ENCODE measurements at places on chromosomes 11 and 22.

DNA sequence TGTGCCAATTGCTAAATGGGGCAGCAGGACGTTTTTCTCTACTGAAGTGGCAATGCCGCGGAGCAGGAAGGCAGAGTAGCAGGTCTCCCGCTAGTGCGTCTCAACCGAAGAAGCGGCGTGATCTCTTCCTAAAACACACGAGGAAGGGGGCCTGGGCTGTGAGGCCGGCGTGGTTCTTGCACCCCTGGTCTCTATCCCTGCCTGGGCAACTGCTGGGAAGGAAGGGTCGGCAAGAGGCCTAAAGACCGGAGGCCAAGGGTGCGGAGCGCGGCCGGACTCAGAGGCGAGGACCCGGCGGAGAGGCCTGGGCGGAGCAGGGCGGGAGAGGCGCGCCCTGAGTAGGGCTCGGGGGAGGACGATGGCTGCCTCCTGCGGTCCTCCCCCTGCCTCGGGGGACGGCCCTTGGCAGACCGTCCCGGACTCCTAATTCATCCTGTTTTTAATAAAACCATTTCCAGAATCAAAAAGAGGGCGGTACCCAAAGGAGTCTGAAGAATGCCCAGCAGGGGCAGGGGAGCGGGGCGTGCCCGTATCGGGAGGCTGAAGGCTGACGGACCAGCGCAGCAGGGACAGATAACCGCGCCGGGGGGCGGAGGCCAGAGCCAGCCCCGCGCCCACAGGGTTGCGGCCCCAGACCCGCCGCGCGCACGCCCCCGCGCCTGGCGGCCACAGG lies 572 bp upstream of the APLP2 start:
- H3K36me3 ChIP-seq: peaks cover 2% of the 10 kb centered on the region
- DNase-seq: no peak
- H3K4me1 ChIP-seq: peaks cover 38% of the 10 kb centered on the region
- H3K4me3 ChIP-seq: peak overlapping the region; percentile 92

DNA sequence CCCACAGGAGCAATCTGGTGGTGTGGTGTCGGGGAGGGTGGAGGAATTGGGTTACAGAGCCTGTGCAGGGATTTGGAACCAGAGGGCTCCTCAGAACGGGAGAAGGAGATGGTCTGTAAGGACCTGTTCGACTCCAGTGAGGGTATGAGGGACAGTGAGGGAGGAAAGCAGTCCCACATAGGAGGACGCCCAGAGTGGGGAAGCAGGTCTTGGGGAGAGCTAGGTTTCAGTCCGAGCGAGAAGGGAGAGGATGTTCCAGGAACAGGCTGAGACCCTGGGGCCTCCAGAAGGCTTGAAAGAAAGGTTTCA lies 32.0 kb upstream of the GNAZ start:
- peaks cover 53% of the 10 kb centered on the region for H3K4me1 ChIP-seq
- H3K4me3 ChIP-seq: no peak overlapping the region
- no peaks in the 10 kb centered on the region for H3K36me3 ChIP-seq

- peaks cover 6% of the 10 kb centered on the region for H3K27me3 ChIP-seq
- no peak overlapping the region for H3K27ac ChIP-seq
- H3K4me1 ChIP-seq: peaks cover 52% of the 10 kb centered on the region
- peak overlapping the region; percentile 71 for H3K4me3 ChIP-seq
- peaks cover under 1% of the 10 kb centered on the region for H3K36me3 ChIP-seq
Observed at GRCh38 chr11:830295-831117, 2.2 kb upstream of the CD151 start.

DNA sequence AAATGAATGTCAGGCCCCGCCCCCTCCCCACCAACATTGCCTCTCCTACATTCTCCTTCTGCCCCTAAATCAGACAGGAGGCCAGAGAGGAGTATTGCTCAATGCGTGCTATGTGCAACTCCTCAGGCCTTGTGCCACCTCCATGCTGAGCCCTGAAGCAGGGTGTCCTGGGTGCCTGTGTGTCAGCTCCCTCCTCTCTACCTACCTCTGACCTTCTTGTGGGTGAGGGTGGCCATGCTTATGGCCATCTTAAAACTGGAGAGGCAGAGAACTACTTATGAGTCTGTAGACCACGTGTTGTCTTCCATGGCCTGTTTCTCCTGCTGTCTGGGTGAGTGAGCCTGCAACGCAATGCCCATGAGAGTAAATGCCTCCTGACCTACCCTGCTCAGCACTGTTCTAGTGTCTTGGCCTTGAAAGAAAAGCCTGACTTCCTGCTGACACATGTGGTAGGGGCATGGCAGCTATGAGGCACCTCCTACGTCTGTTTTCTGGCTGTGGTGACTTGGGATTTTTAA lies 10.5 kb downstream of the MCAM start:
- no peak overlapping the region for H3K4me3 ChIP-seq
- H3K27me3 ChIP-seq: no peaks in the 10 kb centered on the region
- H3K4me1 ChIP-seq: no peaks in the 10 kb centered on the region
- H3K27ac ChIP-seq: no peak overlapping the region
- no peak for DNase-seq
- H3K36me3 ChIP-seq: peaks cover 47% of the 10 kb centered on the region

- H3K4me1 ChIP-seq: peaks cover 39% of the 10 kb centered on the region
- no peak for DNase-seq
- no peaks in the 10 kb centered on the region for H3K27me3 ChIP-seq
- peaks cover 30% of the 10 kb centered on the region for H3K36me3 ChIP-seq
Observed at GRCh38 chr11:74004759-74005615, 3.9 kb downstream of the UCP3 start.

DNA sequence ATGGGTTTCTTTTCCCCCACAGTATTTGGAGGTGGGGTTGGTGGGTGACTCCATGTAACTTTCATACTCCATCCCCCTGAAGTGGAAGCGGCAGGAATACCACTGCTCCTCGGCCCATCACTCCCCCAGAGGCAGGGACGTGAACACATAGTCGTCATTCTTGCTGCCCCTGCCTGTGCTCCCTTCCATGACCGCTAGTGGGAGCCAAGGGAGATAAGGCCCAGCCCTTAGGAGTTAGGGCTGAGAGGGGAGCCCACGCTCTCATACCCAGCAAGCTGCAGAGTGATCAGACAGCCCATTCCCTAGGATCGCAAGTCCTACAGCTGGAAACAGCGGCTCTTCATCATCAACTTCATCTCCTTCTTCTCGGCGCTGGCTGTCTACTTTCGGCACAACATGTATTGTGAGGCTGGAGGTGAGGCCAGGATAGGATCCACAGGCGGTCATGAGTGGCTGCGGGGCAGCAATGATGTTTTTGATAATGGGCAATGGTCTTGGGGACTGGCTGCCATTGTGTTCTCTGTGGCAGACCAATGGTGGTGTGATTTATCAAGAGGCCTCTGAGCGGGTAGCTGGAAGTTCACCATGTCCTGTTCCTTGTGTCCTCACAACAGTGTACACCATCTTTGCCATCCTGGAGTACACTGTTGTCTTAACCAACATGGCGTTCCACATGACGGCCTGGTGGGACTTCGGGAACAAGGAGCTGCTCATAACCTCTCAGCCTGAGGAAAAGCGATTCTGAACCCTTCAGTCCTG lies 15.9 kb downstream of the RHOG start:
- peak; percentile 70 for DNase-seq
- no peaks in the 10 kb centered on the region for H3K27me3 ChIP-seq
- peaks cover 28% of the 10 kb centered on the region for H3K4me1 ChIP-seq
- peaks cover 41% of the 10 kb centered on the region for H3K36me3 ChIP-seq
- H3K27ac ChIP-seq: peak overlapping the region; percentile 42

DNA sequence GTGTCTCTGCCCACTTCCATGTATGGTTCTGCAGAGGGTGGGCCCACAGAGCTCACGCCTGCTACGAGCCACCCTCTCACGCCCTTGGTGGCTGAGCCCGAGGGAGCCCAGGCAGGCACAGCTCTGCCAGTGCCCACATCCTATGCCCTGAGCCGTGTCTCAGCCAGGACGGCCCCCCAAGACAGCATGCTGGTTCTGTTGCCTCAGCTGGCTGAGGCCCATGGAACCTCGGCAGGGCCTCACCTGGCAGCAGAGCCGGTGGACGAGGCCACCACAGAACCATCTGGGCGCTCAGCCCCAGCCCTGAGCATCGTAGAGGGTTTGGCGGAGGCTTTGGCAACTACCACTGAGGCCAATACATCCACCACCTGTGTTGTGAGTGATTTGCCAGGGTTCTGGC lies 64.0 kb downstream of the OTOG start:
- no peak overlapping the region for H3K4me3 ChIP-seq
- no peak overlapping the region for H3K27ac ChIP-seq
- no peak for DNase-seq
- H3K36me3 ChIP-seq: no peaks in the 10 kb centered on the region
- no peaks in the 10 kb centered on the region for H3K4me1 ChIP-seq

- peaks cover 51% of the 10 kb centered on the region for H3K36me3 ChIP-seq
- no peak overlapping the region for H3K4me3 ChIP-seq
- peaks cover 30% of the 10 kb centered on the region for H3K4me1 ChIP-seq
- H3K27me3 ChIP-seq: no peaks in the 10 kb centered on the region
- no peak overlapping the region for H3K27ac ChIP-seq
Observed at GRCh38 chr22:42202669-42203068, 67.8 kb downstream of the TCF20 start.

DNA sequence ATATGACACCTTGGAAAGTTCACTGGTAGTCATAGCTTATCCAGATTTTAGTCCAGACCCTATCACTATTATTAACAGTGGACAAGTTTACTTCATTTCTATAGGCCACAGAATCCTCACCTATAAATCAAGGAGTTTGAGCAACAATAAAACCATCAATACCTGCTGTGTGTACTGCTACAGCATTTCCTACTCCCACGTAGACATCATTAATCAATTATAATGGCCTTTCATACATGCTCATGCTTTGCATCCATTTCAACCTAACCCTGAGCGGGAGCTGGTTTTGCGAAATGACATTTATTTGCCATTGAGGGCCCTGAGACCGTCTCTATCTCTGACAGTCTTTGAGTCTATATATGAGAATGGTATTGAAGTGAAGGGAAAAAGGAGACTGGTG lies 312.3 kb downstream of the FAT3 start:
- no peak overlapping the region for H3K4me3 ChIP-seq
- no peak overlapping the region for H3K27ac ChIP-seq
- H3K27me3 ChIP-seq: no peaks in the 10 kb centered on the region
- H3K36me3 ChIP-seq: no peaks in the 10 kb centered on the region

- H3K27ac ChIP-seq: no peak overlapping the region
- H3K27me3 ChIP-seq: no peaks in the 10 kb centered on the region
- no peak for DNase-seq
- no peaks in the 10 kb centered on the region for H3K36me3 ChIP-seq
- no peak overlapping the region for H3K4me3 ChIP-seq
Observed at GRCh38 chr11:25597696-25598095, 734.2 kb upstream of the ANO3 start.

- DNase-seq: no peak
- no peaks in the 10 kb centered on the region for H3K4me1 ChIP-seq
- no peak overlapping the region for H3K27ac ChIP-seq
- no peaks in the 10 kb centered on the region for H3K27me3 ChIP-seq
Observed at GRCh38 chr22:20176421-20177085, 25.7 kb upstream of the CCDC188 start.

DNA sequence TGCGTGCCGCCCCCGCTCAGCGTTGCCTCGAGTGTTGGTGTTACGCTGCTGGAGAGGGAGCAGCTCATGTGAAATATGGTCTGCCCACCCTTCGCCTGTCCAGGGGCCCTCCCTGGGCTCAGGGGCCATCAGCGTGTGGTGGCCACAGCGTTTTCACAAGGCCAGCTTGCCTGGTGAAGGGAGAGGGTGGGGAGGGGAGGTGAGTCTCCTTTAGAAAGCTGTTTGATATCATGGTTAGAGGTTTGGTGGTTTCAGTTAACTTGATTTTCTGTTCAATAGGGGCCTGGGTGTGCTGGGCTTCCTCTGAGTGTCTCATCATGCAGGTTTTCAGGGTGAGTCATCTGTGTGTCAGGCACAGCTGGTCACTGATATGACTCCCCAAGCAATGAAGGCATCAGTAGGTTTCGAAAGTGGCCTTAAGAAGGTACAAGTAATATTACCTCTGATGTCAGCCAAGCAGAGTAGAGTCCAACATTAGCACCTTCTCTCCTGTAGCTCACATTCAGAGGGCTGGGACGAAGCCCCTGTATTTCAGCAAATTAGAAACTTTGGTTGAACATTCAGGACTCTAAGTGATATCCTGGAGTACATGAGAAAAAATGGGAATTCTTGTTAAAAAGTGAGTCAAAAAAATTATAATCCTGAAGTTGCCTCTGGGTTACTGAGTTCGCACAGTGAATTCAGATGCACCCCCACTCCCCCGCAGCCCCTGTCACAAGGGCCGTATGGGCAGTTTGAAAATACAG lies 172.5 kb downstream of the TBC1D22A start:
- peaks cover 77% of the 10 kb centered on the region for H3K36me3 ChIP-seq
- H3K4me3 ChIP-seq: no peak overlapping the region
- peaks cover 18% of the 10 kb centered on the region for H3K4me1 ChIP-seq
- H3K27me3 ChIP-seq: no peaks in the 10 kb centered on the region
- DNase-seq: no peak
- H3K27ac ChIP-seq: peak overlapping the region; percentile 68

DNA sequence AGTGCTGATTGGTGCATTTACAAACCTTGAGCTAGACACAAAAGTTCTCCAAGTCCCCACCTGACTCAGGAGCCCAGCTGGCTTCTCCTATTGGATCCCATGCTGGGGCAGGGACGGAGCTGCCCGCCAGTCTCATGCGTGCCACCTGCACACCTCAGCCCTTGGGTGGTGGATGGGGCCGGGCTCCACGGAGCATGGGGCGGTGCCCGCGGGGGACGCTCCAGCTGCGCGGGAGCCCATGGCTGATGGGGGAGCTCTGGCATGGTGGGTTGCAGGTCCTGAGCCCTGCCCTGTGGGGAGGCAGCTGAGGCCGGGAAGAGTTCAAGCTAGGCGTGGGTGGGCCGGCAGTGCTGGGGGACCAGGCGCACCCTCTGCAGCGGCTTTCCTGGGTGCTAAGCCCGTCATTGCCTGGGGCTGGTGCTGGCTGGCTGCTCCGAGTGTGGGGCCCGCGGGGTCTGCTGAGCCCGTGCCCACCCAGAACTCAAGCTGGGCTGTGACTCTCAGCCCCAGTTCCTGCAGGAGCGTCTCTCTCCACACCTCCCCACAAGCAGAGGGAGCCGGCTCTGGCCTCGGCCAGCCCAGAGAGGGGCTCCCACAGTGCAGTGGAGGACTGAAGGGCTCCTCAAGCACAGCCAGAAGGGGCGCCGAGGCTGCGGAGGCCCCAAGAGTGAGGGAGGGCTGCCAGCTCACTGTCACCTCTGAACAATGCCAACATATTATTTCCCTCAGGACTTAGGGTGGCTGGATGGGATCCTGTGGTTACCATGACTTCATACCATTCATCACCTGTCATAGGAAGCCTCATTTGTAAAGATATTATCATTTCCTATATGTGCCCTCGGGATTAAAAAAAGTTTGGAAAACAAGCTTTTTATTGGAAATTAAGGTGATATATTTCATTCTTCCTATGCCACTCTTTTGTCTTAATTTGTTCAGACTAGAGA lies 688.7 kb downstream of the ETS1 start:
- no peak overlapping the region for H3K27ac ChIP-seq
- H3K4me3 ChIP-seq: no peak overlapping the region
- no peaks in the 10 kb centered on the region for H3K27me3 ChIP-seq
- DNase-seq: no peak
- H3K36me3 ChIP-seq: no peaks in the 10 kb centered on the region

DNA sequence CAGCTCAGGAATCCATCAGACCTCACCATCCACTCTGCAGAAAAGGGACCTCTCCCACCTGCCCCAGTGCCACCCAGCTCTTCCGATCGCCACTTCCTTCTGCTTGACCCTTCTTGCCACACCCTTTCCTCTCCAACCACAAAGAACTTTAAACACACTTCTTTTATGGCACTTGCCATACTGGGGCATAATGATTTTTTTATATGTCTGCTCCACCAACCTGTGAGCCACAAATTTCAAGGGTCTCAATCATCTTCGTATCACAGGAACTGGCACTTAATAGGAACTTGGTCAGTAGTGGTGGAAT lies 11.7 kb upstream of the MYH9 start:
- no peaks in the 10 kb centered on the region for H3K27me3 ChIP-seq
- peaks cover 47% of the 10 kb centered on the region for H3K4me1 ChIP-seq
- peak overlapping the region; percentile 9 for H3K4me3 ChIP-seq
- no peaks in the 10 kb centered on the region for H3K36me3 ChIP-seq
